ENCODE measurements at places on chromosomes 1 and 21.

DNA sequence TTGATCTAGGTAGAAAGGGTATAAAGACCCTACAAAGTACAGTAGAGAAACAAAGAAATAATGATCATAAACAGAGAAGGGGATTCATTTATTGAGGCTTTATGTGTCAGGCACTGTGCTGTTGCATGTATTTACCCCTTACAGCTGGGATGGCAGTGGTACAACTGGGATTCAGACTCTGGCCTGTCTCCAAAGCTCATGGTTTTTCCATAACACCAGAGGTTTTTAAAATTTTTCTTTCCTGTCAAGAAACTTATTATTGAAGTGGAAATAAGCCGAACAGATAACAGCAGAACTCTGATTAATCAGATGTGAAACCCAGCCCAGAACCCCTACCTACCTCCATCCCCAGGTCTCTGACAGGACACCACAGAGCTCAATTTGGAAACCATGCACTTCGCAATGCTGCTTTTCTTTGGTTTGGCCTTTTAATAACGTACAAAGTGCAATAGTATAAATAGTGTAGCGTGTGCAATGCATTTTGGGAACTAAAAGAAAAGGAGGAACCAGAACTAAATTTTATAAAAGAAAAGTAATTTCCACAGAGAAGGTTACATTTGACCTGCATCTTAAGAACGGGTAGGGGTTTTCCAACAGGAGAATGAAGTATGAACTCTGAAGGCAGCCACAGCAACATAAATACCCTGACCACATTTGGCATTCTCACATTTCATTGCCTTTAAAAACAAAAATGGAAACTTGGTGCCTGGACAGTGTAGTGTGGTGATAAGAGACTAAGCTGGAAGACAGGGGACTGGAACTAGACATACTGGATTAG lies 92.0 kb upstream of the S1PR1 start:
- no peak for DNase-seq

- DNase-seq, result no peak
These were observed 16.2 kb upstream of the LIN9 start for GRCh38 chr1:226325178-226325577.

DNA sequence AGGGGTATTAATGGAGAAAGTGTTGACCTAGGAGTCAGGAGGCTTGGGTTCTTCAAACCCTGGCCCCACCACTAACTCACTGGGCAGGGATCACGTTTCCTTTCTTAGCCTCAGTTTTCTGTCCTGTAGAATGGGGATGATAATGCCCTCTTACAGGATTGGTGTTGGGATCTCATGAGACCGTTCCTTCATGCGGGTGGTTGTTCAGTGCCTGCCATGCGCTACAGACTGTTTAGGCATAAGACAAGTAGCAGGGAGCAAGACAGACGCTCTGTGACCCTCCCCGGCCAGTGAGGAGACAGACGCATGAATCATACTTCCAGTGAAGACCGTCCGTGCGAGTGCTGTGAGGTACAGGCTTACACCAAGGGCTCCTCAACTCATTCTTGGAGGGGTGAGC lies 81.7 kb downstream of the MAN1C1 start:
- peak; percentile 70 for DNase-seq

GRCh38 chr1:201049248-201049831 lies 25.8 kb upstream of the KIF21B start:
- DNase-seq, result no peak

DNA sequence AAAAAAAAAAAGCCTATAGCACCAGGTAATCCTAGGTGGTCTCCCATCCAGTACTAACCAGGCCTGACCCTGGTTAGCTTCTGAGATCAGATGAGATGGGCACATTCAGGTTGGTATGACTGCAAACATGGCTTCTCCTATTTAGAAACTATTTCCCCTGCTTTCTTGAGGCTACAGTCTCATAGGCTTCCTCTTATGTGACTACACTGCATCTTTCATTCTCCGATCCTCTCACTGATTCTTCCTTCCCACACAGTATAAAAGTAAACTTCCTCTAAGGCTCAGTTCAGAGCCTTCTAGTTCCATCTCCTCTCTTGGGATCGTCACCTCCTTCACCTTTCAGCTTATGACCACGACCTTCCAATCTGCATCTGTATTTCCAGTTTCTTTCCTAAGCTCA lies 30.4 kb upstream of the RNF2 start:
- no peak for DNase-seq

DNA sequence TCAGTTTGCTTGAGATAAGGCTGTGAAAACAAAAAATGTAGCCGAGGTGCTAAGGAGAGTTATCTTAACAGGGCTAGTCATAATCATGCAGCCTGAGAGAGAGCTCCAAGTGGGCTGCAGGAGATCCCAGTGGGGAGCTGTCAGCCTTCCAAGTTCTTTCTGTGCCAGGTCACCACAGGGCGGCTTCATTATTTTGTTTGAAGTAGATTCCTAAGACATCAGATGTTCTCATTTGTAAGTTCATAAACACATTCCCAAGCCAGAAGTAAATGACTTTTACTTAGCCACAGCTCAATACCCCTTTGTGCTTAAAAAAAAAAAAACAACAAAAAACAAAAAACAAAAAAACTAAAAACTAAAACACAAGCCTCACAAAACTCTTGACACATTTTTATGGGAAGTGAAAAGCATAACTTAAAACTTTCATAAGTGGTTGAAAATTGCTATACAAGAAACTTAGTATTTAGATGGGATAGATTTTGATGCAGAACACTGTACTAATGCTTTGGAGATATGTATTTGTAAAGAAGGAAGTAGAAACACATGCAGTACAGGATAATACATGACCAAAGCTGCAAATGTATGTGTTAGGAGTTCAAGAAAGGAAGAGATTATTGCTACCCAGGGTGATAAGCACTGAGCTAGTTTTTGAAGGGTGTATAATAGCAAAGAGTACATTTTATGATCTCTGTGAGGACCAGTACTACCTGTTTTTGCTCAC lies 8.6 kb downstream of the CDC14A start:
- peak; percentile 31 for DNase-seq

GRCh38 chr21:31484219-31484618 lies 140.2 kb upstream of the TIAM1 start:
- no peak for DNase-seq

DNA sequence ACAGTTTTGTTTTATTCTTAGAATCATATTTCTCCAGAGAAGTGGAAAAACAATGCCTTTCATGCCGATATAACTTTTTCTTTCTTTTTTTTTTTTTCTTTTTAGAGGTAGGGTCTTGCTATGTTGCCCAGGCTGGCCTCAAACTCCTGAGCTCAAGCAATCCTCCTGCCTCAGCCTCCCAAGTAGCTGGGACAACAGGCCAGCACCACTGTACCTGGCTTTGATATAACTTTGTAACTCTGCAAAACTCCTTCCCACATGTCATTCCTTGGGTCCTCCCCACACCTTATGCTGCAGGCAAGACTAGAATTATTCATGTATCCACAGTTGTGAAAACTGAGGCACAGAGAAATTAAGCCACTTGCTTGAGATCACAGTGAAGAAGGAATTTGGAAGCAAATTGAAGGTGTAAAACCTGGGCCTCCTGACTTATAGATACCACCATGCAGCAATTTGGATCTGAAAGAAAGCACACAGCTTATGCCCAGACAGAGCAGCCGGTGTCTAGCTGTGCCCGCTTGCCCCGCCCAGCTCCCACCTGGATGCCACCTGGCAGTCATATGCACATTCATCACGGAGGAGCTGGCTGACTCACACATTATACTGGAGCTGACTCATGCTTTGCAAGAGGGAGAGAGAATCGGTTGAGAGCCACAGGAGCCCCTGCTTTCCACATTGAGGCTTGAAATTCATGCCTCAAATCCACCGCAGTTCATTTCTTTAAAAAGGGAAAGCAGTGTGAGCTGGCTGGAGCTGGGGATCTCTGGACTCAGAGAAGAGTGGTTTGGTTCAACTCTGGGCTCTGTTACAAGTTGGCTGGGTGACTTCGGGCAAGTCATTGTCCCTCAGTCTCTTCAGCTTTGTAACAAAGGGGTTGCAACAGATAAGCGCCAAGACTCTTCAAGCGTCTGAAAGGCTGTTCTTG lies 8.3 kb upstream of the SLC2A1 start:
- peak; percentile 83 for DNase-seq

- no peak for DNase-seq
These were observed 61.0 kb upstream of the NEK2 start for GRCh38 chr1:211736351-211736915.

- DNase-seq, result no peak
These were observed 9.5 kb downstream of the MR1 start for GRCh38 chr1:181043025-181043888.

GRCh38 chr1:205319081-205320018 lies 2.2 kb downstream of the NUAK2 start:
- DNase-seq, result peak; percentile 78

- DNase-seq, result no peak
These were observed 648.5 kb downstream of the LMO4 start for GRCh38 chr1:87977145-87977544.

- DNase-seq, result peak; percentile 6
These were observed 132.9 kb upstream of the NRIP1 start for GRCh38 chr21:15197696-15198095.

- no peak for DNase-seq
These were observed 50.6 kb downstream of the ZBTB40 start for GRCh38 chr1:22502202-22502601.

- DNase-seq, result no peak
These were observed 150.6 kb downstream of the HS2ST1 start for GRCh38 chr1:87064986-87065385.

GRCh38 chr1:56817716-56818463 lies 1.3 kb downstream of the FYB2 start:
- DNase-seq, result peak; percentile 28

GRCh38 chr1:16215882-16216753 lies 3.7 kb upstream of the ARHGEF19 start:
- peak; percentile 80 for DNase-seq

DNA sequence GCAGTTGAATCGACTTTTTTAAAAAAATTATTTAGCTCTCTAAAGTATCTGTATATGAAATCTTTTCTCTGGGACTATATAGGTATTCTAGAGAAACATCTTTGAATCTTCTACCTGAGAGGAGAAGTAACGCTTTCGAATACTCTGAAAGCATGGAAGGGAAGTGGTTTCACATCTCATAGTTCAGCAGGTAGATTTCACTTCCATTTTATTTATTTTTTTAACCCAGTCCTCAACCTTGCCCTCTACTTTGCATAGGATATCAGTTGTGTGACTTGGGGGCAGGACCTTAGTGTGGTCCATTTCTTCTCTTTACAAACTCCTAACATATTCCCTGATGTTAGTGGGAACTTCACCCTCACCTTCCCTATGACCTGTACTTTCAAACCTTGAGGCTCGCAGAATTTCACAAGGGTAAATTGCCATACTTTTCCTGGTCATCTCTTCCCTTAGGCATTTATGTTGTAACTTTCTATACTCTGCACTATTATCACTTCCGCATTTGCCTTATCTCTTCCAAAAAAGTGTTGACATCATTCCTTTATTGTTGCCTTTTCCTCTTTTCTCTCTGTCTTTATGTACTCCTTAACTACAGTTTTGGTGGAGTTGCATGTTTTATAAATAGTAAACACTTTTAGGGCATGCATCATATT lies 1208.5 kb upstream of the ADGRL4 start:
- DNase-seq, result no peak

Data from fibroblast of lung (primary cell).